ENCODE measurements at places on chromosomes 16 and 17.

GRCh38 chr17:72518159-72518732 is 397.4 kb downstream of the SOX9 start:
- no peak for DNase-seq

- peak; percentile 97 for DNase-seq
Observed at GRCh38 chr16:46688654-46689364, at the start of gene VPS35. VPS35 (minus strand) TSS chr16:46689178; CDS start chr16:46689133, 45 bp downstream.

DNA sequence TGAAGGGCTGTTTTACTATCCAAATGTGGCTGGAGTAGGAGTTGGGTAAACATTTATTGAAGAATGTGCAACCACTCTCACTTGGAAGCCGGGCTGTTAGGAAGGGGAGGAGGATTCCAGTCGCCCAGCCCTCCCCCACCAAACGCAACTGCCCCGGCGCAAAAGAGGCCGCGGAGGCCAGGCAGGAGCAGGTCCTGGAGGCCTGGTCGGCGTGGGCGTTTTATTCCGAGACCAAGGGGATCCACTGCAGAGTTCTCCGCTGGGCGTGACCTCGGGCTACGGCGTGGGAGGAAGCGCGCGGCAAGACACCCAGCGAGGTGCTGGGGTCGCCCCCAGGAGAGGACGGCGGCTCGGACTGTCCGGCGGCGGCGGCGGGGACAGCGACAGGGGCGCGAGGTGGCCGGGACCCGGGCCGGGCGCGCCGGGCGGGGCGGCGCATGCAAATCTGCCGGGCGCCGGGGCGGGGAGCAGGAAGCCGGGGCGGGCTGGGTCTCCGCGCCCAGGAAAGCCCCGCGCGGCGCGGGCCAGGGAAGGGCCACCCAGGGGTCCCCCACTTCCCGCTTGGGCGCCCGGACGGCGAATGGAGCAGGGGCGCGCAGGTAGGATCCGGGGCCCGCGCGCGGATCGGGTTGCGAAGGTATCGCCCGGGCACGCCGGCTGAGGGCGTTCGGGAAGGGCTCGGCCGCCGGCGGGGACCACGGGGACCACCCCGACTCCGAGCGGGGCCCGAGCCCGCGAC is at the start of gene IL4R:
Gene IL4R, plus strand, starts transcription at position 553 of the 739 bp plus-strand sequence. CDS start 26,230 bp downstream, outside the sequence.
- no peak for DNase-seq

- no peak for DNase-seq
Observed at GRCh38 chr16:86578061-86578599, at the start of gene FOXL1. FOXL1 (plus strand) TSS chr16:86578549; CDS start chr16:86578724, 175 bp downstream.
